MM.1S (cell line): ENCODE measurements at places on chromosomes 5 and 9.

GRCh38 chr9:94996641-94997040 lies 270.1 kb downstream of the AOPEP start:
- no peak for DNase-seq

GRCh38 chr9:132194508-132194907 lies 32.6 kb downstream of the NTNG2 start:
- no peak for DNase-seq

GRCh38 chr5:67093279-67093678 lies 103.3 kb downstream of the CD180 start:
- no peak for DNase-seq

DNA sequence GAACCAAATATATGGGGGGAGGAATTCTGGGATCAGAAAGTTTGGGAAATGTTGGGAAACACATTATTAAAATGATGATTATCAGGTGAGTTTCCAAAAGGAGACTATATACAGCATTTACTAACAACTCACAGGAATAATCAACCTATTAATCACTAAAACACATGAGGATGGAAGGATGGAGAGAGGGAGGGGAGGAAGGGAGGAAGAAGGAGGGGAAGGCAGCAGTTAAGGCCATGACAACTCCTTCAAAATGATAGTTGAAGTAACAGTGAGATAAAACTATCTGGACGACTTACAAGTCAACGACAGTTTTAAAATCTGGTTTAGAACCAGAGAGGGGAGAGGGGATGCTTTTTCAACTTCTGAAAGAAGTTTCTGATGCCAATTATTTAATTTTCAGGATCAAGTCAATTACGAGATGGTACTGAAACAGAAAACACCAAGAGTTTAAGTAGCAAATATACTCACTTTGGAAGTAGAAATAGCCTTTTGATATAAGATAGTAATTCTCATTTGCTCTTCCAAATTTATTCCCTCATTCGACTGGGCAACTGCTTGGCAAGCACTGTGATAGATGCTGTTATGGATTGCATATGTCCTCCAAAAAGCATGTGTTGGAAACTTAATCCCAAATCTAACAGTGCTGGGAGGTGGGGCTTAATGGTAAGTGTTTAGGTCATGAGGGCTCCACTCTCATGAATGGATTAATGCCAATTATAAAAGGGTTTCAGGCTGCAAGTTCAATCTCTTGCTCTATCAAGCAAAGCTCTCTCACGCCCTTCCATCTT lies 30.4 kb downstream of the FBXW11 start:
- no peak for DNase-seq

DNA sequence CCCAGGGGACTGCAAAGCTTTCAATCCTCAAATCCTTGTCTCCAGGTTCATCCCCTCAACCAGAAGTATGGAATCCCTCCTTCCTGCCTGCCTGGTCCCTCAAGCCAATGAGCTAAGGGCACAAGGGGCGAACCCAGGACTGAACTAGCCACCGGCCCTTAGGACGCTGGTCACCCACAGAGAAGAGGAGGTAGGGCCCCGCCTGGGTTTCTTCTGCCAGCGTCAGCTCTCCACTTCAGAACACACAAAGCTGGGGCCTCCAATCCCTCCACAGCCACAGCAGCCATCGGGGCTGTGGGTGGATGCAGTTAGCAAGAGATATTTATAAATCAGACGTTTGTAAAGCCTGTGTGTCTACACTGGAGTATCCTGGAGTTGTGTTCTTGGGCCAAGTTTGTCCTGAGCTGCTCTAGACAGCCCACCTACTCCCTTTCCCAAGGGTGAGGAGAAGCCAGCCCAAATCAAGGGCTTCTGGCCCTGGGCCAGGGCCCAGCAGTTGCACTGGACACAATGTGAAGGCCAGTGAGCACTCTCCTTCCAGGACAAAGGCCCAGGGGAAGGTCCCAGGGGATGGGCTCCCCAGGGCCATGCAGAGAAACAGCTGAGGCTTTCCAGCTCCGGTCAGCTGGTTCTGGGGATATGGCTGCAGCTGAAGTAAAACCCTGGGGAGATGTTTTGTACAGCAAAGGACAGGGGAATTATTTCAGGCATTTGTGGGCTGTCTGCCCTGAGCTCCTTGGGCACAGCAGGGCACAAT lies 18.9 kb downstream of the AMBP start:
- no peak for DNase-seq

DNA sequence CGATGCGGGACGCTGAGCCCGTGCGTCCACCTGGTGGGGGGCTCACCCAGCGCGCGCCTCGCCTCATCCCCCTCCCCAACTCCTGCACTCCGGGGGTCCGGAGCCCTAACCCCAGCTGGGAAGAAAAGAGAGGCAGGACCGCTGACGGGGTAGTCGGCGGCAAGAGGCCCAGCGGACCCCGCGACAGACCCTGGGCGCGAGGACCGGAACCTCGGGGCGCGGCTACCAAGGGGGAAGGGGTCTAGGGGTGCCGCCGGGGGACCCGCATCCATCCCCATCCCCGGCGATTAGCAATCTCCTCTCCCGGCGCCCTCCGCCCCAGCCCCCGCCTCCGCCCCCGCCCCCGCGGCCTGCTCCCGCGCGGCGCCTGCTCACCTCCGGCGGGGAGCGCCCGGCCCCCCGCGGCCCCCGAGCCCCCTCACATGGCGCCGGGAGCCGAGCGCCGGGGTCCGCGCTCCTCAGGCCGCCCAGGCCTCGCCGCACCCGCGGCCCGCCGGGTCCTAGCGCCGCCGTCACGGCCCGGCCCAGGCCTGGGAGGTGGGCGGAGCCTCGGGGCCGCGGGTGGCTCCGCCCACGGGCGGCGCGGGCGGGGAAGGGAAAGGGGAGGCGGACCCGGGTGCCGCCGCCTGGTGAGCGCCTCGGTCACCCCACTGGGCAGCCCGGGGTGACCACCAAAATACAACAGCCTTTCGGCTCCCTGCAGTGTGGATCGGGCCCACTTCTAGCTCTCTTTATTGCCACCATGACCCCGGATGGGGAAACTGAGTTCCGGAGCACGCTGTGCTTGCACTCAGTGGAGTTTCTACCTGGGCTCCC lies at the start of gene ST6GALNAC6:
TSS of gene ST6GALNAC6 (minus strand) at position 476 of the 816 bp plus-strand sequence. CDS start 1,622 bp downstream, outside the sequence.
- peak; percentile 72 for DNase-seq

DNA sequence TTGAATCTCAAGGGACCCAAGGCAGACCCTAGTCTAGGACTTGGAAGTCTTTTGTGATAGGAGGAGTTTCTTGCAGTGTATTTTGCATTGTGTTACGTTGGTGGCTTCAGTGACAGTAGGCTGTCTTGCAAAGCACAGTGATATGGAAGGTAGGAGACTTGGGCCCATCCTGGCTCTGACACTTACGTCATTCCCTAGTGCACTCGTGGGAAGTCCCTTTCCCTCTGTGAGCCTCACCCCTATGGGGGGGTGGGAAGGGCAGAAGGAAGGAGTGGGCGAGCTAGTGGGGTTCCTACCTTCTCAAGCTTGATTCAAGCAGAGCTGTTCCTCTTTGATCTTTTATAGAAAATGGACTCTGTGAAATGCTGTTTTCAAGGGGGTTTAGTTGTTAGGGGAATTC lies 9.2 kb upstream of the TEX53 start:
- DNase-seq = no peak

DNA sequence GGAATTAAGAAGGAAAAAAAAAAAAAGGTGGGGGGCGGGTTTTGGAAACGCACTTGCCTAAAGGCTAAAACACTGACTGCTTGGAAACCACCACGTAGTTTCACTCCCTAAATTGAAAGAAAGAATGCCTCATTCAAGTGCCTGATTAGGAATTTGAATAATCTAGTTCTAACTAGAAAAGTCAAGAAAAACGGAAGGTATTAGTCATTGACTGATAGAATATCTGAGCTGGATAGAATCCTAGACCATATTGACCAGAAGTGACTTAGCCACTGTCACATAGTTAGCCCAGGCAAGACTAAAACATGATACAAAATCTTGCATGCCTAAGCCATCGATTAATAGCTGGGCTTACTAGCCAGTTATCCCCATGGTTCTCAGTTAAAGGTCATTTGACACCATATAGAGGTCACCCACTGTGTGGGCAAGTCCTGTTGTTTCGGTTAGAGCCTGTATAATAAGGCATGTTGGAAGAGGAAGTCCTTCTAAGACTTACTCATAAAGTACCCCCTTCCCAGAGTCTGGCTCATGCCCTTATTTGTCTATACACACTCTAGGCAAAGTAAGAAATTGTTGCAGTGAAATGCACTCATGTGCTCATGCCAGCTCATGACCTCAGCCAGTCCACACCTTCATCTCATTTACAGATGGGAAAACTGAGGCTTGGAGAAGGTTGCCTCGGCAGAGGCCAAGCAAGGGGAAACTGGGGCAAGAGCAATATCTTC lies 40.2 kb downstream of the SH3RF2 start:
- DNase-seq = peak; percentile 69

- DNase-seq = no peak
These were observed 24.2 kb upstream of the ANKRD18A start for GRCh38 chr9:38644601-38645000.

GRCh38 chr9:108645520-108645919 lies 210.3 kb downstream of the ACTL7B start:
- no peak for DNase-seq
